ENCODE measurements at places on chromosomes 1 and 21.
A peak's percentile ranks its signal among the peaks of the same experiment; 100 is the strongest.

DNA sequence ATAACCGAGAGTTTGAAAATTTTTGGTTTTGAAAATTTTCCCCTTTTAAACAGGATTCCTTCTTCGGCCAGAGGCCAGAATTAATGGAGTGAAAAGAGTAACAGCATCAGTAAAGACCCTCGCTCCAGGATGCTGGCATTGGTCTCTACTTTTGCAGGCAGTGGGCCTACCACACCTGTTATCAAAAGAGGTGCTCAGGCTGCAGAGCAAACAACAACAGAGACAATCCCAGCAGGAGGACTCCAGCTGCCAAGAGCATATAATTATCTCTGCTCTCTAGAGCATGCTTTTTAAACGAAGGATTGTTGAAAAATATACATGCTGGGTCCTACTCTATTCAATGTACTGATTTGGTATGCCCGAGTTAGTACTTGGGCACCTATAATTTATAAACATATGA, 1048.5 kb downstream of the PLA2G4A start:
- DNase-seq, result no peak

DNA sequence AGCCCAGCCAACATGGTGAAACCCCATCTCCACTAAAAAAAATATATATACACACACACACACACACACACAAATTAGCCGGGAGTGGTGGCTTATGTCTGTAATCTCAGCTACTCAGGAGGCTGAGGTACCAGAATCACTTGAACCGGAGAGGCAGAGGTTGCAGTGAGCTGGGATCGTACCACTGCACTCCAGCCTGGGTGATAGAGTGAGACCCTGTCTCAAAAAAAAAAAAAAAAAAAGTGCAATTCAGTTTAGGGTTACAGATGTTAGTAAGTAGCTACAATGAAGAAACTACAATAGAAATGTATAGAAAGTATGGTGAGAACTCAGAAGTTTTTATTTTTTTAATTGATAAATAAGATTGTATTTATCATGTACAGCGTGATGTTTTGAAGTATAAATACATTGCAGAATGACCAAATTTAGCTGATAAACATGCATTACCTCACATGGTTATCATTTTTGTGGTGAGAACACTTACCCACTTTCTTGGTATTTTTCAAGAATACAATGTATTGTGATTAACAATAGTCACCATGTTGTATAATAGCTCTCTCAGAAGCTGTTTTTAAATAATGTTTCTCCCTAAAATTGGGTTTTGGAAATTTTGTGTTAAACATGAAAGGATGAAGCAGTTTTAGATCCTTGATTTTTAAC, 17.9 kb downstream of the KDM1A start:
- DNase-seq, result no peak

GRCh38 chr1:90714521-90714951, 2.6 kb downstream of the BARHL2 start:
- DNase-seq, result no peak

- no peak for DNase-seq
Observed at GRCh38 chr1:19307794-19308508, 4.0 kb downstream of the AKR7A2 start.

DNA sequence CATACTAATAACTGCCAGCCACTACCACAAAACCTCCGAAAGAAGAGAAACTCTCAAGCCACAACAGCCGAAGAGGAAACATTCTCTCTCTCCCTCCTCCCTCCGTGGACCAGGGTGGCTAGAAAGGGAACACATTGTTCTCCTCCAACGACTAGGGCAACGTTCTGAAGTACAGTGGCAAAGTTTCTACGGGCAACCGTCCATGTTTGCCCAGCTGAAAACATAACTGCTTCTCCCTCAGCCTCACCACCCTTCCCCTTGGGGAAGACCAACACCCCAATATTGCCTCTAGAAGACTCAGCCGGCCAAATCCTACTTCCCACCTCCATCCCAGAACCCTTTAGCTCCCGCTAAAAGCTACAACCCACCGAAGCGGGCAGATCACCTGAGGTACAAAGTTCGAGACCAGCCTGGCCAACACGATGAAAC, 2.0 kb downstream of the GLUL start:
- no peak for DNase-seq

DNA sequence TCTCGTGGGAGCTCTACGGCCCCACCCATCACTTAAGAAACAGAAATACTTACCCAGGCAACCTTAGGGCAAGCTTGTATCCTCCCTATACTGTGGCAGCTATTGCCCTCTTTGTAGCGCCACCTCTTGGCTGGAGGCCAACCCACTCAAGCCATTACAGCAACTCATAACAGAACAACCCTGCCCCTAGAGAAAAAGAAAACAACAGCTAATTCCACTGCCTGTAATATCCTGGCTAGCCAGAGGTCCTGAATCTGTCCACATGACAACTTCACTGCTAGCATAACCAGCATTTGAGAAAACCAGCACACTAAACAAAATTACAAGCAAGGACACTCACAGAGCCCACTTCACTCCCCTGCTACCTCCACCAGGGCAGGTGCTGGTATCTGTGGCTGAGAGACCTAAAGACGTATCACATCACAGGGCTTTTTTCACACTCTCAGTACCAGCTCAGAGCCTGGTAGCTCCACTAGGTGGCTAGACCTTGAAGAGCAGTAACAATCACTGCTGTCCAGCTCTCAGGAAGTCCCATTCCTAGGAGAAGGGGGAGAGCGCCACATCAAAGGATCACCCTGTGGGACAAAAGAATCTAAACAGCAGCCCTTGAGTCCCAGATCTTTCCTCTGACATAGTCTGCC, 14.5 kb upstream of the MX1 start:
- no peak for DNase-seq

- DNase-seq, result no peak
Observed at GRCh38 chr1:185957441-185958363, 223.5 kb downstream of the HMCN1 start.

DNA sequence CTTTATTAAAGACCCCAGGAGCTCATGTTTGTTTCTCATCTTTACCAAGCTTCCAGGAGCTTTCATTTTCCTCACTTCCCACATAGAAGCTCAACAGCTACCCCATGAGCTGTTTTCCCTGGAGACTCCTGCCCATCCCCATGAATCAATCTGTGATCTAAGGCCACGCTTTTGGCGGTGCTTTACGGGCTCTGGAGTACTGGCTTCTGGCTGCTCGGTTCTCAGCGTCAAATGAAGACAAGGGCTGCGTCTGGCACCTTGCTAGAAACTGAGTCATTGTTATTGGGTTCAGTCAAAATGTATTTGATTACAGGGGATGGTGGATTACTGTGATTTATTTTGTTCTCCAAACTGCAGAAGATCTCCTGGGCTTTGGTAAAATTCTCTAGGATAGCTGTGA, 39.9 kb downstream of the ACP6 start:
- DNase-seq, result no peak

DNA sequence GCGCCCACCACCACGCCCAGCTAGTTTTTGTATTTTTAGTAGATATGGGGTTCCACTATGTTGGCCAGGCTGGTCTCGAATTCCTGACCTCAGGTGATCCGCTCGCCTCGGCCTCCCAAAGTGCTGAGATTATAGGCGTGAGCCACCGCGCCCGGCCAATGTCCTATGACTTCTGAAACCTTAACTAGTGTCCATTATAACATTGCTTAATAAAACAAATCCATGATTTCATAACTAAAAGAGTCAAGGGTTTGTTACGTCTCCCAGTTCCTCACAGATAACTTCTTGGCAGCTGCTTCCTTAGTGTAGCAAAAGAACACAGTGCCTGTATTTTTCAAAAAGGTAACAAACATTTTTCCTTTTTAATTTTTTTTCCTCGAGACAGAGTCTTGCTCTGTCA, 53.6 kb downstream of the FBXO42 start:
- no peak for DNase-seq

- DNase-seq, result no peak
Observed at GRCh38 chr1:116219651-116220434, 108.6 kb downstream of the MAB21L3 start.

- peak; percentile 68 for DNase-seq
Observed at GRCh38 chr1:19495799-19496526, 10.6 kb upstream of the CAPZB start.

GRCh38 chr1:30645807-30646206, 77.6 kb downstream of the MATN1 start:
- no peak for DNase-seq

GRCh38 chr1:216500273-216500967, 77.2 kb upstream of the USH2A start:
- DNase-seq, result no peak

DNA sequence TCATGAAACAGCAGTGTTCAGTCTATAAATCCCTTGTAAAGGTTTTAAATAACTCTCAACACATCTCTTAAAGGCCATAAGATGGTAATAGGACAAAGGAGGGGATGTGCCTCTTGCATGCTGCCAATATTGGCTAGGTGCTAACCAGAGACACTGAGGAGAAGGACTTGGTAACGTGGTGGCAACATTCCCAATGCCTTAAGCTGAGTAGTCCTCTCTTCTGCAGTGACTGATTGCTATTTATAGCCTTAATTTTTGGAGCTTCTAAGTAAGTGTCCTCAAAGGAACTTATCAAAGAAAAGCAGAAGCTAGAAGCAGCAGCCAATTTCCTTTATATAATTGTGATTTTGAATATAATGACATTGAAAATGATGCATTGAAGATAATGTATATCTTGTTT, 63.0 kb downstream of the DPT start:
- no peak for DNase-seq

DNA sequence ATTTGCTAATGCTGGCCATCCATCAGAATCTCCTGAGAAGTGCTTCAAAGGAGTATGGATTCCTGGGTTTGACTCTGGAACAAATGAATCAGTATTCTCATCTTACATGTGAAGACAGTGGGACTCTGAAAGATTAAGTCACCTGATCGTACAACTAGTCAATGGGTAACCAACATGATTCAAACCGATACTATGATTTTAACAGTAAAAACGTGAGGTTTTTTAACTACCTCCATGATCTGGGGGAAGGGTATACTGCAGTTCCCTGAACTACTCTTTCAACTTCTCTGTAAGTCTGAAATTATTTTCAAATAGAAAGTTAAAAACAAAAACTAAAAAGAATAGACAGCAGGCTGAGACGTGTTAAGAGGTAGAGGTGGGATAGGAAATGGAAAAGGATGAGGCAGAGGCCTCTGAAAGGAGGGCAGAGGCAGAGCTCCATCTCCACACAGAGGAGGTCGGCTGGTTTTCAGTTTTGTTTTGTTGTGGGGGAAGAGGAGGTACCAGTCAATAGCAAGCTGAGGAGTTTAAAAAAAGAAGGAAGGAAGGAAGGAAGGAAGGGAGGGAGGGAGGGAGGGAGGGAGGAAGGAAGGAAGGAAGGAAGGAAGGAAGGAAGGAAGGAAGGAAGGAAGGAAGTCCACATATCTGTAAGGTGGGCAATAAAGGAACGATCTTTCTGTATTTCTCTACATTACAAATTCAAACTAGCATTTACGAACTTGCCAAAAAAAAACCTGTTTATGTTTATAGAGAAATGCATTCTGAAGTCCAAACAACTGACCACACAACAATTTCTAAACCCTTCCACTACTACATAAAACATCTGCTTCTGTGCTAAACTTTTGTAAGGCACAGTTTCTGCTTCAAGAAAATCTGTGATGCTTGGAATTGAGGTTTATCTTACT, 213.1 kb downstream of the RERE start:
- DNase-seq, result no peak

- DNase-seq, result no peak
Observed at GRCh38 chr1:145993618-145994390, 2.6 kb downstream of the TXNIP start.

GRCh38 chr1:114926607-114927006, 71.9 kb downstream of the SYCP1 start:
- no peak for DNase-seq

DNA sequence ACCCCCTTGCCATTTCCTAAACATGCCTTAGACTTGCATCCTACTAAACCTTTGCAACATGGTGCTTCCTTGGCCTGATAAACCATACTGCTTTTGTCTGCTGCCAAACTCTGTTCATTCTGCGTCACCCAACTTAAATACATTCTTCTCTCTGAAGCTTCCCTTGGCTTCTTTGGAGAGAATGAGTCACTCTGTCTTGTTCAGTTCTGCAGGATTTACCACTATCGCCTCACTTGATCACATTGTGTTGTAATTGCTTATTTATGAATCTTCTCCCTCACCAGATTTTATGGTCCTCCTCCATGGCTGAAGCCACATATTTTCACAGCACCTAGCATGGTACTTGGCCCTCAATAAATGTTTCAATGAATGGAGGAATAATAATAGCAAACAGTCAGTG, 21.7 kb upstream of the TUT4 start:
- DNase-seq, result no peak

GRCh38 chr1:152861374-152861773, 1.6 kb downstream of the LCE7A start:
- no peak for DNase-seq

GRCh38 chr1:29417971-29418370, 181.6 kb downstream of the PTPRU start:
- no peak for DNase-seq

DNA sequence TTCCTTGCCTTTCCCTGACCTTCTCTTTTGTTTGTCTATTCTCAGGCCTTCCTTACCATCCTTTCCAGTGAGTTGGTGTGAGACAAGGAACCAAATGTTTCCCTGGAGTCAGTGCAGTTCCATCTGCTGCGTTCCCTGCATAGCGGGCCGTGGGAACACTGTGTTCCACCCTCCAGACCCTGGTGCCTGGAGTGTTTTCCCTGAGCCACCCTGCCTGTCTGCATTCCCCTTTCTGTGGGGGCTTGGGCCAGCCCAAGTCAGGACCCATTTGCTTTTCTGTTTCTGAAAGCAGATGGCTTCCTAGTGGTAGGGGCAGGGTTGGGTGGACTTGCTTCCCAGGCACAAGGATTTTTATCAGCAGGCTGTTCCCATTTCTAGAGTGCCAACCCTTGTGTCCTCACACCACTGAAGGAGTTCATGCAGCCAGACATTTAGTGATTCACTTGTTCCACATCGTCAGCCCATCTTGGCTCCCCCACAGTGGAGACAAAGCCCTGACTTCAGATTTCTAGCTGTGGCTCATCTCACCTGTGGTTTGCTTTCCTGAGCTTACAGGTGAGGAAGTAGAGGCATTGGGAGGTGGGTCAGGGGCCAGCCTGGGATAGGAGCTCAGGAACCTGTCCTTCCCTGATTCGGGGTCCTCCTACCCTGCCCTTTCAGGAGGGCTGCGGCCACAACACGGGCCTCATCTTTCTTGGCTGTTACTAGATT, 14.1 kb upstream of the MYOG start:
- DNase-seq, result no peak

DNA sequence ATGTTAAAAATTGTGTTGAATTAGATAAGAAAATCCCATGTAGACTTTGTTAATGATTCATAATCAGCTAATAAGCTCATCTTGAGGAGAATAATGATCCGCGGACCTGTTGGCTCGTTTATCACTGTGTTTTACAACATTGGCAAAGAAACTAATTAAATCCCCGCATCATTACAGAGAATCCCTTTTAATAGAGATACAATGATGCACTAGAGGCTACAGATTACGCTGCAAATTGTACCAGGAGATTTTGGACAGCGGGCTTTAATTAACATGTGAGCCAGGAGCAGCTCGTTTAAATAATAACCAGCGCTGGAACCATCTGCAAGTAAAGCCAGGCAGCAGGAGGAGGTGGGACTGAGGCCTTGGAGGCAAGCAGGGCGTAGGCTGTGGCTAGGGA, 280.3 kb upstream of the POU3F1 start:
- no peak for DNase-seq

Measured in left hindlimb (tissue), 1 donor.